ENCODE measurements at places on chromosomes 2 and 18.

GRCh38 chr2:231692847-231693246 lies 15.5 kb upstream of the PTMA start:
- DNase-seq, result no peak

DNA sequence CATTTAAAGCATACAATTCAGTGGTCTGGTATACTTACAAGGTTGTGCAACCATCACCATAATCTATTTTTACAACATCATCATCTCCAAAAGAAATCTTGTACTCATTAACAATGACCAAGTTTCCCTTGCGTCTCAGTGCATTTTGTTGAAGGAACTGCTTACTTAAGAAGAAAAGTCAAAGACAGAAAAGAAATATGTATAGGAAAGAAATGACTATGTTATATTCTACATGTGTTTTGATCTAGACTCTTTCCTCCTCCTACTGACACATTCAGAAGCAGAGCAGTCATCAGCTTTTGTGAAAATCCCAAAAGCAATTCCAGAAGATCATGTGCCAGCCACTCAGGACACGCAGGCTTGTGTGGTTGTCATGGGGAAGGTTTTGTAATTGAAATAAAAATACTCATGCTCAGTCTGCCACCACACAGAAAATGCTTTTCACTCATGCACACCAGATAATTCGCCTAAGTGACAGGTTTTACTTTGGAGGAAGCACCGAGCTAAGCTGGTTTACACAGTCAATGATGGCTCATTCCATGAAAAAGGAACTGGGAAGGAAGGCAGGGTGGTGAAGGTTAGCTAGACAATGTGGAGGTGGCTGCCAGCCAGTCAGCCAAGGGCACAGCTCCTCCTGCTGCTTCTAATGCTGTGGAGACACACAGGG lies 158.5 kb upstream of the REV1 start:
- DNase-seq, result no peak

DNA sequence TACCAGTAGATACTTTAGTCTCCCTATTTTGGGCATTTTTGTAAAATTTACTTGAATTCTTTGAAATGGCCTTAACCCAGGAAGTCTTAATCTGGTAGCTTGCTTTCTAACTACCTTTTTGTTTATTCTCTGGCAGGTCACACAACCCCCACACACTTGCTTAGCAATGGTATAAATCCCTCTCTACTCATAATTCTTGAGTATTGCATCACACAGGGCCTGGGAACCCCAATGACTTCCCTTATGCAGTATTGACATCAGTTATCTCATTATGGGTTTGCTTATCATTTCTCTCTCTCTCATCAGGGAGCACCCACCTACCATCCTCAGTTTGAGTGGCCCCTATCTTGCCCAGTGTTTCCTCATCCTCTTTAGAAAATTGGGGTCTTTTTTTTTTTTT lies 207.1 kb downstream of the KCNS3 start:
- no peak for DNase-seq

- peak; percentile 25 for DNase-seq
Observed at GRCh38 chr2:17083902-17084301, 418.3 kb upstream of the CYRIA start.

GRCh38 chr2:139969323-139969722 lies 1189.1 kb upstream of the NXPH2 start:
- DNase-seq, result no peak

DNA sequence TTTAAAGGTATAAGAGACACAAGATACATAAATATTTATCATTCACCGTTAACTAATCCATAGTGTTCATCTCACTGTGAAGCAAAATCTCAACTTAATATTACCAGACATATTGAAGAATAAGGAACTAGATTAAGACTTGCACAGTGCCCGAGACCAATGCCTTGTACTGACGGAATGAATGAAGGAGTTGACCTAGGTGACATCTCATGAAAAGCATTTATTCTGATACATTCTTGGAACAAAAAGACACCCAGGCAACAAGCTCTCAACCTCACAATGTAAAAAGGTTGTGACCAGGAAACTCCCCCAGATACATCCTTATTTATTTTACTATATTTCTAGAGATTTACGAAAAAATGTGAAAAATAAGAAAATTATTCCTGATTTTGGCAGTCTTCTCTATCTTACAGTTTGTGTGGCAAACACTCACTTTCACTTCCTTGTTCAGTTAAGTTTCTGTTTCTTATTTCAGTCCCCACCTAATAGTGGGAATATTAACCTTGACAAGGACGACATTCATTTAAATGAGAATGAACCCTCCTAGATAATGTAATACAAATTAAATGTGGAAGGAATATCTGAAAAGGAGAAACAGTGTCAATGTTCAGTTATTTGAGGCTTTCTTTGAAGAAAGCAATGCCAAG lies 28.4 kb downstream of the M1AP start:
- DNase-seq, result no peak

DNA sequence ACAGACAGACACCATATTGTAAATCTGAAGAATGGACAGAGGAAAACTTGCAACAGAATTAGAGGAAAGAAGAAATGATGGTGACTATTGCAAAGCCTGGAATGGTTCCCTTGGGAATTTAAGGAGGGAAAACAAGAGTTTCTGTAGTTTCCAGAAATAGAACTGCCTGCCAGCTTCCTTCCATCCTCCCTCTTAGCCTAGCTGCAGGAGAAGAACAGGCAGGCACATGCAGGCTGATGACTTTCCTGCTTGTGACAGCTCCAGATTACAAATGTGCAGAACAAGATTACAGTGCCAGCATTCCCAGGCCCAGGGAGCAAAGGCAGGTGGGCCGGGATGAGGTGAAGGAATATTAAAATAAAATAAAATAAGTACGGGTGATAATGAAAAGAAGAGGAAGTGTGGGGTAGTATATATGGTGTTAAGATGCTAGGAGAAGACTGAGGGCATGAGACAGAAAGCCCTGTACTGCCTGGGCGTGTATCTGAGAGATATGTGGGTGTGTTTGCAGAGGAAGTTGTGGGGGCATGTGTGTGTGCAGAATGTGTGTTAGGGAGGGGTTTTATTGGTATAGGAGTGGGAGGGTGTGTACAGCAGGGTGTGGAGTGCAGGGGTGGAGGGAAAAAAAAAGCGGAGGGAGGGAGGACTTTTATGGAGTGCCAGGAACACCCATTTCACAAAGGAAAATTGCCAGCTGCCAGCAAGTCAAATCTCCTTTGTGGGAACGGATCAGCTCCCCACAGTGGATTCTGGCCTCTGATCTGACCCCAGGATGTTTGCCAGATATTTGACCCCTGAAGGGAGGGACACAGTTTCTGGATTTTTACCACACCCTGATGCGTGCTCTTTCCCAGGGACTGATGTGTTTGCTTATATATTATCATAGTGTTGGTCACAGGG lies 43.9 kb upstream of the NEMP2 start:
- no peak for DNase-seq

GRCh38 chr18:13003466-13003896 lies 12.3 kb downstream of the CEP192 start:
- DNase-seq, result no peak

DNA sequence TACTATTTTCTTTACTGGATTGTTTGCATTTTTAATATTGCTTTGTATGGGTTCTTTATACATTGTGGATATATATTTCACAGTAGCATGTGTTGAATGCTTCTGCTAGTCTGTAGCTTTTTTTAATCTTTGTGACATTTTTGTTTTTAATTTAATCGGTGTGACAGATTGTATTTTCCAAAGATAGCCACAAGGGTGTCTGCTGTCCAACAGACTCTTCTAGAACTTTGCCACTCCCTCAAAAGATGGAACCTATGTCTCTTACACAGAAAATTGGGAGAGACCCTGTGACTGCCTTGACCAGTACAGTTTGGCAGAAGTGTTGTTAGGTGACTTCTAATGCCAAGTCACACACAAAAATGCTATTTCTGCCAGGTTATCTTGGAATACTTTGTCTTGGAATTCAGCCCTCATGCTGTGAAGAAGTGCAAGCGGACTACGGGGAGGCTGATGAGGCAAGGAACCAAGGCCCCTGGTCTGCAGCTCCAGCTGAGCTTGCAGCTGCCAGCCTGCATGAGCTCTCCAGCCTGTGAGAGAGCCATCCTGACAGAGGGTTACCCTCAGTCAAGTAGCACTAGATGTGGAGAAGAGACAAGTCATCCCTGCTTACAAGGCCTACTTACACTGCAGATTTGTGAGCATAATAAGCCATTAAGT lies 110.8 kb downstream of the TDRD15 start:
- DNase-seq, result no peak

- no peak for DNase-seq
Observed at GRCh38 chr2:177225965-177226360, 13.4 kb downstream of the HNRNPA3 start.

DNA sequence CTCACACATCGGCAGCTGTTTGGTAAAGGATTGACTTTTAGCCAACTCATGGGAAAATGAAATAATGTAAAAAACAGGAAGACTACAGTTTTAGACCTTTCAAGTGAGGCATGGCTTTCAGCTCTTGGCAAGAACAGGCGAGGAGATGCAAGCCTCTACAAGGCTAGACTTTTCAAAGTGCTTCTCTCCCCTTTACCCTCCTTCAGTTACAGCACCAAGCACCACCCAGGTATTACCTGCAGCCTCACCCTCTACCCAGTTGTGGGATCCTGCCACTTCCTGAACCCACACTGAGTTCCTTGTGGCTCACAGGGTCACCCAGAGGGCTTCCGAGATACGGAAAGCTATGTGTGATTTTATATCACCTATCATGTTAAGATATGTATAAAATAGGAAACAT lies 14.7 kb downstream of the UGT1A10 start:
- DNase-seq, result no peak

- DNase-seq, result no peak
Observed at GRCh38 chr2:31284107-31284506, 50.2 kb downstream of the EHD3 start.

GRCh38 chr2:212294816-212295215 lies 243.8 kb downstream of the ERBB4 start:
- no peak for DNase-seq

DNA sequence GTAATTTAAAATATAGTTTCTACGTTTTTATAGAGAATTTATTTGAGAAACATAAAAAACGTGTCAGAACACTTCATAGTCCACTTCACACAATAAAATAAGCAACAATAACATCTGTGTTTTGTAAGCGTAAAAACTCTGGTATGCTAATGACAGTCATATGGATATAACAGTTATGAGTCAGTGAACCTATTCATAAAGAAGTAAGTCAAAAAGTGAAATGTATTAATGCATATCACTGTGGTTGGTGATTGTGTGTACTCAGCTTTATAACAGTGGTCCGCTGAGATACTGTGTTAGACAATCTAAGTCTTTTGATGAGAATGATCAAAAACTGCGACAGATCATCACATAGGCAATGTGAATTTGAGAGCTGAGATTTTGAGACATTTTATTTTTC lies 153.2 kb downstream of the WDR7 start:
- DNase-seq, result no peak

DNA sequence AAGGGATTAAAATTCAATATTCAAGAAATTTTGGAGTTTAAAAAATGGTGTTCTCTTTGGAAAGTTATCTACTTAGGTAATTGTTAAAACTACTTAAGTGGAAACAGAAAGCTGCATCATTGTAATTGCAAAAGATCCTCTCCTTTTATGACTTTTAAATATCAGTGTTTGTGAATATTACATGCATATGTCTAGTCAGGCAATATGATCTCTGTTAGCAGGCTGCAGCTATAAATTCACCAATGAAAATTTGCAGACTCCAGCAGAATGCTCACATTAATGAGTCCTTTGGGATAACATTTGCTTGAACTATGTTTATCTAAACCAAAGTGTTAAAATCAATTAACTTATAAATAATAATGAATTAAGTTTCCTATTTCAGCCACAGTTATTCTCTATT lies 59.2 kb upstream of the CSRNP3 start:
- DNase-seq, result no peak

DNA sequence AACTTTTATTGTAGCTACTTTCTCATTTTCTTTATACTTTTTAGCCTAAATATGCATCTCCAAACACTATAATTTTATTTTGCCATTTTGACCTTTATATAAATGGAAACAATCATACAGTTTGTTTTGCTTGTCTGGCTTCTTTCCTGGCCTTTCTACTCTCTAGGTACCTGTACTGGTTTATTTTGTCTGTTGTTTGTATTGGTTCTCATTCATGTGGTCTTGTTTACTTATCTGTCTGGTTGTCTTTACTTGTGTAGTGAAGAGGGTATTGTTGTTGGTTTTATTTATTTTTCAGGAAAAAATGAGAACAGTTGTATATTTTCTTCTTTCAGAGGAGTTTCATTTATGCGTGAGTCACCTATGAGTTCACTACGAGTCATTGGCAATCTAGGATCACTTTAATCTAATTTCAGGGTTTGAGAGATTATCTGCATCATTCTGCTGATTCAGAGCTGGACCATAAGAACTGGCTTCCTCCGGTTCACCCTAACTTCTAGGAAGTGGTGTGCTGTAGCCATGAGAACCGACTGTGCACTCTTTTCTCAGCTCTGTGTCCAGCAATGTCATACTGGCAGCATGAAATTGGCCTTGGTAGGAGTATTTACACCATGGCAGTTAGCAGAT lies 33.1 kb upstream of the HDAC4 start:
- DNase-seq, result no peak

DNA sequence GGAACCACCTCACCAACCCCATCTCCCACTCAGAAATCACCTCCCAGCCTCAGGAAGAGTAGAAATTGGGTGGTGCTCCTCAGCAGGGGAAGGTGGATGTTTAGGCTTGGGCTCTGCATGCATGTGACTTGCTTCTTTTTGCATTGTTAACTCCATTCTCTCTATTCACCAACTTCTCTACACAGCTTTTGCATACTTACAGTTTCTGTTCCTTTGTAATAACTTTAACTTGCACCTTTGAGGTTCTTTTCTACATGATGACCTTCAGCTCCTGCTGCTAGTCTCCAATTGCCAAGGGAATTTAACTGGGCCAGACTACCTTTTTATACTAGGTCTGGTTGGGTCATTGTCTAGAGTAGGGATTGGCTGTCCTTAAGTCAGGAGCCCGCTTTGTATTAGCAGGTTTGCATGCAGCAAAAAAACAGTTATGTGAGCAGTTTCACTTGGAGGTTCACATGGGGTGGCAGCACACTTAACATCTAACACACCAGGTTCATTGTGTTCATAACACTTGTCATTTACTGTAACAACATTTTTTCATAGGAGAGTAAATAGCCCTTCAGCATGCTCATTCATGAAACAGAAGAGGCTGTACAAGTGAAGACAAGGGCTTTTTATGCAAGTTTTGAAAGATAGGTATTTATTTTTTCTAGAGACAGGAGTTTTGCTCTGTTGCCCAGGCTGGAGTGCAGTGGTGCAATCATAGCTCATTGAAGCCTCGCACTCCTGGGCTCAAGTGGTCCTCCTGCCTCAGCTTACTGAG lies 12.0 kb downstream of the MRPL35 start:
- DNase-seq, result no peak

DNA sequence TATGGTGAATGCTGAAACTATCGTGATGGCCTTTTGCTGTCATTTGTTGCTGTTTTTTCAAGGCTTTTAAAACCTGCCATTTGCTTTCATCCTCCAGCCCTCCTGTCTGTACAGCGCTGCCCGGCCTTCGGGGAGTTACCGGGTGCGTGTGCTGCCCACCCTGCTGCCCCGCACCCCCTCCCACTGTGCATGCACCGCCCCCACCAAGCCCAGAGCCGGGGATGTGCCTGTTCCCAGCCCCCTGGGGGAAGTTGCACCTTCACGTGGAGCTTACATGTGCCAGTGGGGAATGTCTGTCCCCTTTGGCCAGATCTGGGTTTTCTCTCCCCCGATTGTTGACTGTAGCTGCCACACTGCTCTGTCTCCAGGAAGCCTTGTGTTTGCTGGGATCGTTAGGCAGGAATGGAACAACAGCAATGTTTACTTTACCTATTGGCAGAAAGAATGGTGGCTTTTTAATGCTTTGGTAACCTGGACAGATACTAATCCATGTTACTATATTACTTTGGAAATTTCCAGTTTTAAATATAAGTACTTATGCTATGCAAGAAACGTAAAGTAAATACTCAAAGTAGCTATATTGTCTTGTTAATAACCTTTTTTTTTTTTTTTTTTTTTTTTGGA lies 64.8 kb upstream of the RBM44 start:
- DNase-seq, result no peak

Data from NCI-H1436 treated with DMSO at 0.1 percent for 48 hours (cell line).